ENCODE measurements at places on chromosomes 12 and 14. TPM values are rescaled to one million over a fixed set of nuclear protein-coding genes. Genes with fewer than 3 reads are reported as not detected.

The ADGRD1 gene
- 0.21 TPM for total RNA-seq

The EGLN3 gene
- 3.6 TPM for total RNA-seq

The SELPLG gene
- total RNA-seq, result 0.41 TPM

The DBX2 gene
- total RNA-seq, result not detected

The TOMM20L gene
- total RNA-seq, result not detected

The PDE3A gene
- total RNA-seq, result 0.03 TPM

DNA sequence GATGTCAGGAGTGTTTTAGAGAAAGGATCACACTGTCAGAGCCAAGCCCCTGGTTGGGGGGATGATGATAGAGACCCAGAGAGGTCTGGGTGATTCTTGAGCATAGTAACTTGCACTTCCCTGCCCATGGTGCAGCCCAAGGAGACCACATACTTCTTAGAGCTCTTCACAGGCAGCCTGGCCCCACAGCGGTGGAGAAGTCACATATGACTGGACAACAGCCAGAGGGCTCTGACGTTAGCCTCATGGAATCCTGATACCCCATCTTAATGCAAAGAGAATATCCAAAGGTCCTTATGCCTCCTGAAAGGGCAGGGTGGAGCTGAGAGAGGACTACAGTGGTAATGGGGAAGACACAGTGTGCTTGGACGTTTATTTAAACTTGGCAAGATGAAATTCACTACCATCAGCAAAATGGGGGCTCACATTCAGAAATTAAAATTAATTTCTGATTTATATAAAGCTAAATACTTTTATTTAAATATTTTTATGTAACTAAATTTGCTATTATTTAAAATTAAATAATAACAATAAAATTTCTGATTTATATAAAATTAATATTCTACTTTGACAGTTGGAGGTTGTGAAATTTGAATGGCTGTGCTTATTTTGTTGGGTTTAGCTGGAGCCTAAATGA is 131.3 kb downstream of the KTN1 start:
- no peak for DNase-seq

- DNase-seq, result no peak
Measured at GRCh38 chr14:103138301-103139131, 15.3 kb downstream of the TNFAIP2 start.

GRCh38 chr12:18074001-18074400 is 16.0 kb downstream of the RERGL start:
- no peak for DNase-seq

GRCh38 chr12:123998991-123999359 is 26.0 kb downstream of the ZNF664 start:
- DNase-seq, result no peak

DNA sequence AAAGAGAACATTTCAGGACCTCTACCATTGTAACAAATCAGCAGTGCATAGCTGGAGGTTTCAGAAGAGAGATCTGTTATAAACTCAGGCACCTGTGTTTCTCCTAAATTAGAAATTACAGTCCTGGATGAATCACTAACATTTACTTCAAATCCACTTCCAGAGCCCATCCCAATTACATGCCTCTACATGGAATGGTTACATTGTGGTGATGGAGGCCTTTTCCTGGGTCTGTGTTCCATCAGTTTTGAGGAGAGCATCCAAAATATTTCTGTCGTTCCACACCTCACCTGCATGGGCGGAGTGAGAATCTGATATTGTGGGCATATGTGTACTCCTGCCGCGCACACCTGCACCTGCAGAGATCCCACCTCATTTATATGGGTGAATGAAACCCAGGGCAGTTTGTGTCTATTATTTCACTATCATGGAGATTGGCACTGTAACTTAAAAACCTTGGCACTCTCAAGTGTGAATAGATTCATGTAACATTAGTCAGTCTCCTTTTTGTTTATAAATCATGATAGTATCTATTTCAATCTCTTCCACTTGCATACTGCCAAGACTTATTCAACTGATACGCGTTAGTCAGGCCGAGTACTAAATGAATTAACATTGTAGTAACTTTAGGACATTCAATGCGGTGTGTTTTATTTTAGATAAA is 215.1 kb upstream of the FAR2 start:
- DNase-seq, result no peak

DNA sequence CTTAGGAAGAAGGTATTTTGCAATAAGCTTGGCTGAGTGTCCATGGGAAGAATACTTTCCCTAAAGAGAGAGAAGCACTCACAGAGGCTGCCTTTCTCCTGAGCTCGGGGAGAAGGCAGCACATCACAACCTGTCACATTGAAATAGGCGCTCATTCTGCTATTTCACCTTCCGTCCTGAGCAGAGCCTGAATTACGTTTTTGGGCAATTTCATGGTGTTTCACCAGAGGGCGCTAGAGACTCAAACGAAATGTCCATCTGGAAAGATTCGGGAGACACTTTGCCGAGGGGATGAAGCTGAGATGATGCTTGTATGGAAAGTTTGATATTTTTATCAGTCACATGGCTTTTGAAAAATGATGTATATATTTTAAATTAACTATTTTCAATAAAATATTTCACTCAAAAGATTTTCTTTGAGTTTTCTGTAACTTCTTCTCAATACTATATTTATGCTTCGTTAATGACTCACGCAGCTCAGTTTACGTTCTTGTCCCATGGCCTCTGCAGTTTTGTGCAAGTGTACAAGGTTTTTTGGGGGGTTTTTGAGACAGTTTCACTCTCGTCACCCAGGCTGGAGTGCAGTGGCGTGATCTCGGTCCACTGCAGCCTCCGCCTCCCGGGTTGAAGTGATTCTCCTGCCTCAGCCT is 17.4 kb upstream of the B4GALNT3 start:
- DNase-seq, result no peak

DNA sequence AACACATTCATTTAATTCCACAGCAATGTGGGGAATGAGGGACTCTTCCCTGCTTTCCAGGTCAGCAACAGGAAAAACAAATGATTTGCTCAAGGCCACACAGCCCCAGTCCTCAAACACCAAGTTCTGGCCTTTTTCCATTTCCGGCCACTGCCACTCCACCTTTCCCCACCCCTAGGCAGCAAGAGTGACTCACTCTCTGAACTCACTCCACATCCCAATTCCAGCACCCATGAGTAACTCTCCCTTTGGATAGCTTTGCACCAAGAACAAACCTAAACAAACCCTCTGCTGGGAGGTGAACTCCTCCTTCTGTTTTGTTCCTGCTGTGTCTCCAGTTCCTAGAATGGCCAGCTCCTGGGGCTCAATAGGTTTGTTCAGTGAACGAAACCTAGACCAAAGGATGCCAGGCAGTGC is 30.4 kb upstream of the PLEKHG6 start:
- peak; percentile 78 for DNase-seq

- no peak for DNase-seq
Measured at GRCh38 chr14:24700511-24700910, 66.5 kb upstream of the GZMB start.

DNA sequence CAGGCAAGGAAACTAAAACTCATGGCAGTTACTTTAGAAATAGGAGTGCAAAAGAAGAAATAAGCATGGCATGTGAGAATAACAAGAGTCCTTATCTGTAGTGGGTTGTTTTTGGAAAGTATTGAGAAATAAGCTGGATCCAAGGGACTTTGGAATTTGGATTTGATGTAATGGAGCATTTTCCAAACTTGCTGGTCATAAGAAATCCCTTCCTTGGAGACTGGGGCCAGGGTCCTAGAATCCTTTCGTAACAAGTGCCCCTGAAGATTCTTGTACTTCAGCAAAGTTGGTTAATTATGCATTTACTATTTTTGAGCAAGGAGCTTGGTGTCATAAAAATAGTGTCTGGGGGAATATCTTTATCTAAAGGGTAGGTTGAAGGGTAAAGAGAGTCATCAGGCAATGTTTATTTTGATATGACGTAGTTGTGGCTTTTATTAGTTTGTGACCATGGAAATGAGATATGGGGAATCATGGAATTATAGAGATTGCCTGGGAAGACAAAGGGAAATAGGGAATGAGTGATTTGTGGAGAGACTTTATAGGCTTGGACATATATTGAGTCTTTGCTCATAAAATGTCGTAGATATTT is 53.9 kb downstream of the WNK1 start:
- no peak for DNase-seq

DNA sequence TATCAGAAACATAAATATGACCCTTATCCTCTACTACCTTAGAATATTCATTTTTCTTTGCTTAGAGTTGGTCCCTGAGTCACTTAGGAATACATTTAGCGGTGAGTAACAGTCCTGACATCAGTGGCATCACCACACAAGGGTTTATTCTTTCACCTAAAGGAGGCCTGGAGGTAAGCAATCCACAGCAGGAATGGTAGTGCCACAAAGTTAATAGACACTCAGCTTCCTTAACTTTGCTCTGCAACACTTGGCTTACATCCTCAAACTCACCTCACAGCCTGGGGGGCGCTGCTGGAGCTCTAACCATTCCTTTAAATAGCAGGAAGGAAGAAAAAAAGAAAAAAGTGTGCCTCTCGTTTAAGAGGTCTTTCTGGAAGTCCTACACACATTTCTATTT is 29.1 kb downstream of the BBOF1 start:
- DNase-seq, result no peak

DNA sequence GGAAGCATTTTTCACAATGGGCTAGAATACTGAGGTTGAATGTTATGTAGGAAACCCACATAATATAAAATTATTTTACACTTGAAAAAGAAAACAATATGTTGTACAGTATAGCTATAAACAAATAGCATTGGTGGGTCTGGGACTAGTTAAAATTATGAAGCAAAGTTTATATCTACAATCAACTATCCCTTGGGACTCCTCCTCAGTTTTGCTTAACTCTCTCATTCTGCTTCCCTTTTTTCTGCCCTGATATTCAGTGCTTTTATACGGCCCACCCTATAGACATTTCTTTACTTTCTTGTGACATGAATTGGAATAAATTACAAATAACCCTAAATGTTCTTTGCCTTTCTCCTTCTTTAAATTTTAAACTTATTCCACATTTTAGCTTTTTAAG is 300.5 kb downstream of the FBXL14 start:
- DNase-seq, result no peak

DNA sequence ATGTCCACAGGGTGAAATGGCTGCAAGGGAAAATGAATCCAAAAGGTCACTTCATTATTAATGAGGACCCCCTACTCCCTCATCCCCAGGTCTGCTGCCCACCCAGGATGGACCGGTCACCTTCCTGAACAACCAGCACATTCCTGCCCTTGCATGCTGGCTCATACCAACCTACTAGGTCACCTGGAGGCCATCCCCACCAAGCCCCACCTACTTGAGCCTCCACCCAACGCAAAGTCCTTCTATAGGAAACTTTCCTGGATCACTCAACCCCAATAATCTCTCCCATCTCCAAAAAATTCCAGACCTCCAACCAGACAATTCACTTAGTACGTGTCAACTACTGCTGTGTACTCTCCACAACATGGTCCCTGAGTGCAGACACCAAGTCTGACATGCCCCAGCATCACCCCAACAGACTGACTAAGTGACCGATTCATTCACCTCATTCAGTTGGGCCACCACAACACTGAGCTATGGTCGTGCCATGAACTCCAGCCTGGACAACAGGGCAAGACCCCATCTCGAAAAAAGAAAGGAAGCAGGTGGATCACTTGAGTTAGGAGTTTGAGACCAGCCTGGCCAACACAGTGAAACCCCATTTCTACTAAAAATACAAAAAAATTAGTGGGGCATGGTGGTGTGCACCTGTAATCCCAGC is 18.1 kb downstream of the CLMN start:
- DNase-seq, result no peak

- no peak for DNase-seq
Measured at GRCh38 chr12:19687371-19687770, 248.1 kb downstream of the AEBP2 start.

- no peak for DNase-seq
Measured at GRCh38 chr12:29634057-29634456, 136.6 kb upstream of the OVCH1 start.

- DNase-seq, result no peak
Measured at GRCh38 chr14:61335671-61336275, 14.4 kb downstream of the PRKCH start.

DNA sequence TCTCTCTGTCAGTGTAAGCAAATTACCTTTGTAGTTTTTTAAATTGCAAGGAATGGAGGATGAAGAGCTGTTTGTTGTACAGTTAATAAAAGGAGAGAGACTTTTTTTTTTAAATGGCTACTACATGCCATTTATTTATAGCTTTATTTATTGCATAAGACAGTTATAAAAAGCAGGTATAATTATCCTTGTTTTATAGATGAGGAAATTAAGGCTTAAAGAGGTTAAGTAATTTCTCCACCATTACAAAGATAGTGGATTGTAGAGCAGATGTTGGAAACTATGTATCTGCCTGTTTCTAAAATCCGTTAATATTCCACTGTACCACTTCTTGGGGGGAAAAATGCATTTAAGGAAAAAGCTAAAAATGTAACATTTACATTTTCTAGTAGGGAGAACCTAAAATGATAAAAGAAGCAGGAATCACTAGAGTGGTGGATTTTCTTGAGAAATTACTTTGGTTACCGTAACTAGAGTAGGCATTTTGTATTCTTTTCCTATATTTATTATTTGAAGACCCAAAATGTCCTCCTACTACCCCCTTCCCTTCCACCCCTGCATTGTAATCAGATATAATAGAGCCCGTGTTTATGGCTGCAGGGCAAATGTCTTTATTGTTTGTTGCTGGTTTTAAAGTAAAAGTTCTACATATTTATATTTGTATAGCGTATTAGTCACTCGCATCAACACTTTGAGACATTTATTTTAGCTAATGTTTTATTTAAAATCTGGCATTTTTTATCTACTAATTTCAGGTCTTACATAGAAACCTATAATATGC is 2.3 kb downstream of the SNAPC1 start:
- DNase-seq, result no peak

- DNase-seq, result no peak
Measured at GRCh38 chr14:106511006-106511799, 984.8 kb downstream of the TMEM121 start.

DNA sequence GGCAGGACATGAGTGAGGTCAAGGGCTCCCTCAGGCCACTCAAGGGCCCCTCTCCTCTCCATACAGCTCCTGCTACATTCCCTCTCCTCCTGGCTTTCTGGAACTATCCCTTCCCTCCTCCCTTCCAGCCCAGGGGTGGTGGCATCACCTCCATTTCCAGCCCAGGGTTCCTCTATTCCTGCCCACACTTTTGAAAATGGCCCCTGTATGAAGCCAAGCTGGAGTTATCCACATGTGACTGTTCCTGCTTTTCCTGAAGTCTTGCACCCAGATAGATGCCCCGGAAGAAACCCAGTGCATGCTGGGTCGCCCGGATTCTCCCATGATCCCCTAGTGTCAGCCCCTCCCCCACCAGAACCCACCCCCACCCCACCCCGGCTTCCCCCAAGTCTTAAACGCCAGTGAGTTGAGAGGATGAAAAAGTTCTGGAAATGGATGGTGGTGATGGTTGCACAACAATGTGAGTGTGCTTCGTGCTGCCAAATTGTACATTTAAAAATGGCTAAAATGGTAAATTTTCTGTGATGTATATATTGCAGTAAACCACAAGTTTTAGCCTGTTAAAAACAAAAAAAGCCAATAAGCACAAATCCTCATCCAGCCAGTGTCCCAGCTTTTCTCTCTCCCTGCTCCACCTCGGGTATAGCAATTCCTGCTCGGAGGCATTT is 136.9 kb downstream of the SCARB1 start:
- DNase-seq, result no peak
